Activated CD4-positive, alpha-beta T cell treated with anti-CD3 and anti-CD28 coated beads, Interleukin-2, amount 50 U/mL, for 4 hours (primary cell): ENCODE measurements at places on chromosomes 1 and 21.
A peak's percentile ranks its signal among the peaks of the same experiment; 100 is the strongest.

DNA sequence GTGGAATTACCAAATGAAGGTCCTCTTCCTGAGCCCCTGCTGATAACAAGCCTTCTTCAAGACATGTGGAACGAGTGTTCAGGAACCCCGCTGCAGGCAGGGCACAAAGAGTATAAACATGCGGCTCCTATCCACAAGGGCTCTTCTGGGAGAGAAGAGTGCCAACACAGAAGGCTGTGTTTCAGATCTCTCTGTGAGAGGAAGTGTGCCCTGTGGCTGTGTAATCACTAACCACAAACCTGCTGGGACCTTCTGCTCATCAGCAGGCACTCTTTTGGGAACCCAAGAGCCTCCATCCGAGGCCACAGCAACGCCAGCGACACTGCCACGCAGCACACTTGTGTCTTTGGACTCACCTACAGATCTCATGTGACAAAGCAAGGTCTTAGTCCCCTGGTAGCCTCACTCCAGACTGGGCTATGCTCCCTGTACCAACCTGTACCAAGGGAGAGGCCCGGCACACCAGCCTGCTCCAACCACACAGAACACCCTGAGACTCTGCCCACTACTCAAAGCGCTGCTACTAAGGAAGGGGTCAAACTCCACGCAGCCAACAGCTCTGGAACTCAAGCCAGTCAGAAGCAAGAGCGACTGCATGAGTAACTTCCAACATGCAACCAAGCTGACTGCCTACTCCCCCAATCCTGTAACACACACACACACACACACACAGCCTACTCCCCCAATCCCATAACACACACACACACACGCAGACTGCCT is 7.8 kb downstream of the PTTG1IP start:
- DNase-seq, result no peak

- DNase-seq, result no peak
Observed at GRCh38 chr1:39332828-39333227, 128.3 kb downstream of the MACF1 start.

GRCh38 chr21:32966120-32966519 is 59.6 kb upstream of the OLIG2 start:
- DNase-seq, result no peak

DNA sequence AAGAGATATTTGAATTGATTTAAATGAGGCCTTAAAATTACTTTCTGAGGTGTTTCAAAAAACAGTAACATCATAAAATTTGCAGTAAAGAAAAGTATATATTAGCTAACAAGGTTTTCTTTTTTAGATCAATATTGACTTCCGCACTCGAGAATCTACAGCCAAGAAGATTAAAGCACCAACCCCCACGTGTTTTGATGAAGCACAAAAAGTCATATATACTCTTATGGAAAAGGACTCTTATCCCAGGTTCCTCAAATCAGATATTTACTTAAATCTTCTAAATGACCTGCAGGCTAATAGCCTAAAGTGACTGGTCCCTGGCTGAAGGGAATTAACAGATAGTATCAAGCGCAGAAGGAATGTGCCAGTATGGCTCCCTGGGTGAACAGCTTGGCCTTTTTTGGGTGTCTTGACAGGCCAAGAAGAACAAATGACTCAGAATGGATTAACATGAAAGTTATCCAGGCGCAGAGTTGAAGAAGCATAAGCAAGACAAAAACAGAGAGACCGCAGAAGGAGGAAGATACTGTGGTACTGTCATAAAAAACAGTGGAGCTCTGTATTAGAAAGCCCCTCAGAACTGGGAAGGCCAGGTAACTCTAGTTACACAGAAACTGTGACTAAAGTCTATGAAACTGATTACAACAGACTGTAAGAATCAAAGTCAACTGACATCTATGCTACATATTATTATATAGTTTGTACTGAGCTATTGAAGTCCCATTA is 3.6 kb downstream of the RGS1 start:
- DNase-seq, result no peak

GRCh38 chr1:23592209-23592892 is 33.0 kb upstream of the ID3 start:
- no peak for DNase-seq

GRCh38 chr1:234845097-234845660 is 235.2 kb upstream of the IRF2BP2 start:
- peak; percentile 28 for DNase-seq

GRCh38 chr1:101438359-101438758 is 201.5 kb downstream of the S1PR1 start:
- no peak for DNase-seq

DNA sequence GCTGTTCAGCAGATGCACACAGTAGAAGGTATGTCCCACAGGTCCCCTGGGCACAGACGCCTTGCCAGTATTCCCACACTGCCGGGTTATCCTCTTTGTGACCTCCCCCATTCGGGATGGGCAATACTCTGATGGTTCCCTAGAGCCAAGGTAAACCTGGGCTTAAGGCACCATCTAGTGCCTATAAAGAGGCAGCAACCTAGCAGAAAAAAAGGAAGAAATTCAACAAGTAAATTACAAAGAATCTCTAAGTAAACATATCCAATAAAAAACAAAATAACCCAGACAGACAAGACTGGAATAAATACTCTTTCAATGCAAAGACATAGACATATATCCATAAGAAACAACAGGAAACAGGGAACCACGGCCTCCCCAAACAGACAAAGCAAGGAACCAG is 39.4 kb downstream of the HSF2BP start:
- no peak for DNase-seq

- DNase-seq, result no peak
Observed at GRCh38 chr1:8232036-8232757, 85.7 kb upstream of the SLC45A1 start.

DNA sequence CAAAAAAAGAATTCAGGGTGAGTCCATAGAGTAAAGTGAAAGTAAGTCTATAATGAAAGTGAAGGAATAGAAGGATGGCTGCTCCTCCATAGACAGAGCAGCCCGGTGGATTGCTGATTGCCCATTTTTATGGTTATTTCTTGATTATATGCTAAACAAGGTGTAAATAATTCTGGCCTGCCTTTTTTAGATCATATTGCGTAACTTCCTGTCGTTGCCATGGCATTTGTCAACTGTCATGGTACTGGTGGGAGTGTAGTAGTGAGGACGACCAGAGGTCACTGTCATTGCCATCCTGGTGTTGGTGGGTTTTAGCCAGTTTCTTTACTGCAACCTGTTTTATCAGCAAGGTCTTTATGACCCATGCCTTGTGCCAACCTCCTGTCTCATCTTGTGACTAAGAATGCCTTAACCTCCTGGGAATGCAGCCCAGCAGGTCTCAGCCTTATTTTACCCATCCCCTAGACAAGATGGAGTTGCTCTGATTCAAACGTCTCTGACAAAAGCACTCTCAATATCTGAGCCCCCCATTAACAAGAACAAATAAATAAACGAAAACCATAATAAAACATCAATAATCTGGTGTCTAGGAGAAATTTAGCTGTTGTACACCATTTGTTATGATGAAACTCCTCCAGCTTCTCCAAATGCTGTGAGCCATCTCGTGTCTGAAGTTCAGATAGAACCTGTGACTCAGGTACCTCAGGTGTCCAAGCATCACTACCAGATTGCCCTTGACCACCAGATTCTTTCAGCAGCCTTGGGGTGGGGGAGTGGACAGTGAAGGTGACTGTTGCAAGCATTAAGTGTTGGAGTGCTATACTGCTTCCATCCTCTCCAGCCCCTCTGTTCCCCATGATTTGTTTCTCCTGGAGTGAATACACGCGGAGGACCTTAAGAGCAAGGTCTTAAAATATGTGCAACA is 36.0 kb downstream of the EBNA1BP2 start:
- no peak for DNase-seq

DNA sequence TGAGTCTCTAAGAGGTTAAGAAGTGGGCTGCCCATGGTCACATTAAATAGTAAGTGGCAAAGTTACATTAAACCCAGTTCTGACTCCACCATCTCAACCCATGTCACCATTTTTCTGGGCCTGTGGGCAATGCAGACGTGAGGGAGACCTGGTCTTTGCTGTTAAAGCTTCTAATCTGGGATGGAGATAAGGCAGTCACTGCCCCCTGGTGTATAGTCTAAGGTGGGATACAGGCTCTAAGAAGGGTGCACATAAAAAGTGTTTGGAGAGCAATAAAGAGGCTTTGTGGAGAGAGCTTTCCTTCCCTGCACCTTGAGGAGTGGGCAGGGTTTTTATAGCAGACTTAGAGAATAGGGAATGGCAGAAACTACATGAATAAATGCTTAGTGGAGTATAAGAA is 141.3 kb downstream of the ROR1 start:
- no peak for DNase-seq

- no peak for DNase-seq
Observed at GRCh38 chr1:202623075-202623474, 87.2 kb downstream of the SYT2 start.

DNA sequence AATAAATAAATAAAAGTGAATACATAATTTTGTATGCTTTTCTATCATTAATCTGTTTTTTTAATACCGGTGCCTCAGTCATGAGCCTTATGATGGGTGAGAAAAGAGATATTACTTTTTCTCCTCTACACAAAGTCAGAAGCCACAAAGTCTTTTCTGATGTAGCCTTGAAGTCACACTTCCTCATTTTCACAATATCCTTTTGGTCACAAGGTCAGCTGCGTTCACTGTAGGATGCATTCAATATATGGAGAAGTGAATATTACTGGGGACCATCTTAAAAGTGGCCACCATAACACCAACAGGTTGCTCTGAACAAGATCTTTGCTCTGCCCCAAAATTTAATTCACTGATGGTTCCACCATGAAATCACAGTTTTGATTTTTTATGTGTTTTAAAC is 83.3 kb upstream of the TNR start:
- no peak for DNase-seq

GRCh38 chr21:43719748-43720538 is 1.0 kb downstream of the PDXK start:
- no peak for DNase-seq

- DNase-seq, result peak; percentile 75
Observed at GRCh38 chr1:27556781-27557595, 47.0 kb downstream of the AHDC1 start.

DNA sequence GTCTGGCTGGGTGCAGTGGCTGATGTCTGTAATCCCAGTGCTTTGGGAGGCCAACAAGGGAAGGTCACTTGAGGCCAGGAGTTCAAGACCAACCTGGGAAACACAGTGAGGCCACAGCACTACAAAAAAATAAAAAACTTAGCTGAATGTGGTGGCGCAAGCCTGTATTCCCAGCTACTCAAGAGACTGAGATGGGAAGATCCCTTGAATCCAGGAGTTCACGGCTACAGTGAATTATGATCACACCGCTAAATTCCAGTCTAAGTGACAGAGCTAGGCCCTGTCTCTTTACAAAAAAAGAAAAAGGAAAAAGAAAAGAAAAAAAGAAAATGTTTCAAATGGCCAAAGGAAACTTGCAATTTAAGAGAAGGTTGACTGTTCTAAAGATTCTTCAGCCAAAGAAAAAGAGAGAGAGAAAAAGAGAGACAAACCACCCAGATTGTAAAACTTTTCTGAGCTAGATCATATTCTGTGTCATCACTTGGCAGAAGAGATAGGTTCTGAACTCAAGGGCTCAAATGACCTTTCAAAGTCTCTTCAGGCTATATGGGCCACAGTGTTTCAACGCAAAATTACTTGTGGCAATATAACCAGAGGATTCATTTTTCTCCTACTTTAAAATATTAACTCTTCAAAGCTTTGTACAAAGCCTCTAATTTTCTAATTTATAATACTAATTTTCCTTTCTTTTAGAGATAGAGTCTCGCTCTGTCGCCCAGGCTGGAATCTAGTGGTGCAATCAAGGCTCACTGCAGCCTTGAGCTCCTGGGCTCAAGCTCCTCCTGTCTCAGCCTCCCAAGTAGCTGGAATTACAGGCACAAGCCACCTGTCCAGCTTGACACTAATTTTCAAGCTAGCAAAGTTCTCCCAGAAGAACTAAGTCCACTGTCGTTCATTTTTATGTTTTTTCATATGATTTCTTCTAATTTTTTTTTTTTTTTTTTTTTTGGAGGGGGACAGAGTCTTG is 20.5 kb downstream of the ARID4B start:
- DNase-seq, result no peak

DNA sequence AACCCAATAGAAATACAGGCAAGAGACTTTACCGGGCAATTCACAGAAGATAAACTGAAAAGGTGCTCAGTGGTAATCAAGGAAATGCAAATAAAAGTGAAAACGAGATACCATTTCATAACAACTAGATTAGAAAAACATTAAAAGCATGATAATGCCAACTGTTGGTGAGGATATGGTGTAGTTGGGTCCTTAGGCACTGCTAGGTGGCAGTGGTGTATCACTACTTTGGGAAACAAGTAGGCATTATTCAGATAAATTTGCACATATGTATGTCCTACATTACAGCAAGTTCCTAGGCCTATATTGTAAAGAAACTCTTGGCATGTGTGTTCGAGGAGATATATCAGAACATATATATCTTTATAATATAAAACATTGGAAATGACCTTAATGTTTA is 31.0 kb downstream of the AZIN2 start:
- no peak for DNase-seq

DNA sequence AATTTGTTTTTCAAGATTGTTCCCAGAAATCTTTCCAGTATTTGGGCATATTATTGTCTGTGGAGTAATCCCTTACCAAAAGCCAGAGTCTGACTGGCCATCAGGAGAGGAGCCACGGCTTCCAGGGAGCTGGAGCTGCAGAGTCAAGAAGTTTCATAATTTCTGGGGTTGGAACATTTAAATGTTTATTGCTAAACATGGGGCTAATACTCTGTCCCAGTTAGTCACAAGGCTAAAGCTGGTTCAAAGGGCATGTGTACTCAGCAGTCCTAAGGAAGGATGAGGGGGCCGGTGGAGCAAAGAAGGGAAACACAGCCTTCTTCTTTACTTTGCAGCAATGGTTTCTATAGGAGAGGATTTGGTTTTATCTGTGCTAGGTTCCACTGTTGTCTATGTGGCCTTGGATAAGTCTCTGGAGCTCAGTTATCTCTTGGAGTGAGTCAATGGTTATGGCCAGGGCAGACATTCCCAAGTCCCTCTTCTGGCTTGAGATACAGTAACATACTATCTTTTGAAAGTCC is 9.5 kb downstream of the DENND2D start:
- no peak for DNase-seq

- no peak for DNase-seq
Observed at GRCh38 chr1:15371610-15372545, 37.8 kb upstream of the EFHD2 start.

DNA sequence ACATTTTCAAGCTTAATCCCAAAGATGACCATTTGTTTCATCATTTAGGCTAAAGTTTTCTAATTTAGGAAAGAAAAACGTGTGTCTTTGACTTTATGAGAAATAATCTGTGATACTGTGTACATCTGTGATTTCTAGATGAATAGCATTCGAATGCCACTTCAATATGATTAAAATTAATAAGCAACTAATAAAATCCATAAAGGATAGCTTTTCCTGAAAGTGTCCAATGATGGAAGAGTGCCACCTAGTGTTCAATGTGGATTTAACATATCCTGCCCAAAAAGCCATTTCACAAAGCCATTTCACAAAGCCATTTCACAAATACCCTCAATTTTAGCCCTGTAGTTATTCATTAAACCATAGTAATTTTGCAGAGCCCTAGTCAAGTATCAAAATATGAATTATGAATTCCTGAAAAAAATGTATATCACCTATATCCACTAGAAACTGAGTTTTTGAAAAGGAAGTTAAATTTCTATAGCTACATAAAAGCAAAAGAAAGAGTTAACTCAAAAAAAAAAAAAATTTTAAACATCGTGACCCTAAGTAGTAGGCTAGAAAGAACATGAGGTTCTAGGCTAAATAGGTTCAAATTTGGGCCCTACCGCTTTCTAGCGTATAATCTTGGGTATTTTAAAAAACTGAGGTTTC is 19.1 kb downstream of the NME7 start:
- DNase-seq, result no peak

GRCh38 chr1:5250336-5250735 is 595.9 kb downstream of the AJAP1 start:
- no peak for DNase-seq
